ENCODE measurements at places on chromosomes 5 and 9.

- no peak for DNase-seq
Measured at GRCh38 chr9:99154356-99154755, 49.4 kb downstream of the TGFBR1 start.

- DNase-seq, result no peak
Measured at GRCh38 chr9:5445886-5446285, 4.5 kb upstream of the CD274 start.

- no peak for DNase-seq
Measured at GRCh38 chr5:74079971-74080556, 454.1 kb downstream of the ARHGEF28 start.

GRCh38 chr9:121439016-121439415 lies 60.6 kb downstream of the GGTA1 start:
- no peak for DNase-seq

GRCh38 chr5:14724633-14725032 lies 60.1 kb downstream of the OTULIN start:
- DNase-seq, result no peak

- DNase-seq, result no peak
Measured at GRCh38 chr9:68973619-68974018, 40.3 kb downstream of the PRKACG start.

- no peak for DNase-seq
Measured at GRCh38 chr5:95526871-95527270, 27.9 kb downstream of the SKIC3 start.
